ENCODE measurements at places on chromosomes 1 and 21.

GRCh38 chr1:21628798-21629393 is 40.3 kb downstream of the RAP1GAP start:
- DNase-seq = no peak

- peak; percentile 14 for DNase-seq
These were observed at the start of gene AGO4 for GRCh38 chr1:35807614-35808449. Gene AGO4 (plus strand): TSS chr1:35808016. CDS start chr1:35808417, 401 bp downstream.

DNA sequence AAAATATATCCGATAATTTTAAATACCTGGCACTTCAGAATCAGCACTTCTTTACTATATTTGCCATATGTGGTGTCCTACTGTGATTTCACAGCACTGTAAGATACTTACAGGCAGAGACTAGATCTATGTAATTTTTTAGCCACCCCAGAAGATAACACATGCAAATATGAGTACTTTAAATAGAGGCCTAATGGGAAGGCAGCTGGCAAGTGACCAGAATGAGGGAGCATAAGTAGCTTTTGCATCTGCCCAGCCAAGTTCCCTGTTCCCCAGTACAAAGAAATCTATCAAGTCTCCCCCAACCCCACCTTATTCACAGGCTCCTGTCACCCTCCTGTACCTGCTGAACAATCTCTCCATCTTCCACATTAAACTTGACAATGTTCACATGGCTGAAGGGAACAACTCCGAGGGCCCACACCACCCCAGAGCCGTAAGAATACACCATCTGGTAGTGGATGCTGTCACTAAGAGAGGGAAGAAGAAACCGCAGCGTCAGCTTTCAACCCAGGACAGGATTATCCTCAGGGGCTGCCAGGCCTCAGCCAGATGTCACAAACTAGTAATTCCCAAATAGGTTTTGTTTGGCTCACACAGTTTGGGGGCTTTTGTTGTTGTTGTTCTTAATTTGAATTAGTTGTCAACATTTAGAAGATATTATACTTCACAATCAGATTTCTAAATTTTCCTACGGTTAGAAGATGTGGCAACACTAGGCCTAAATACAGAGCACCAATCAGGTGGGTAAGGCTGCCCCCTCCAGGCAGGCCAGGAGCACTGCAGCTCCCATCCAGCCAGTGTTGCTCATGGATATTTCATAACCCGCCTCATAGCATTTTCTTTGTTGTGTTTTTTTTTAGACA is 10.4 kb downstream of the EMC1 start:
- DNase-seq = peak; percentile 60

- DNase-seq = no peak
These were observed 250.0 kb downstream of the FOXD2 start for GRCh38 chr1:47687631-47688460.

GRCh38 chr1:201795066-201795465 is 33.9 kb upstream of the IPO9 start:
- no peak for DNase-seq

- DNase-seq = no peak
These were observed 27.1 kb upstream of the ERO1B start for GRCh38 chr1:236308827-236309226.

DNA sequence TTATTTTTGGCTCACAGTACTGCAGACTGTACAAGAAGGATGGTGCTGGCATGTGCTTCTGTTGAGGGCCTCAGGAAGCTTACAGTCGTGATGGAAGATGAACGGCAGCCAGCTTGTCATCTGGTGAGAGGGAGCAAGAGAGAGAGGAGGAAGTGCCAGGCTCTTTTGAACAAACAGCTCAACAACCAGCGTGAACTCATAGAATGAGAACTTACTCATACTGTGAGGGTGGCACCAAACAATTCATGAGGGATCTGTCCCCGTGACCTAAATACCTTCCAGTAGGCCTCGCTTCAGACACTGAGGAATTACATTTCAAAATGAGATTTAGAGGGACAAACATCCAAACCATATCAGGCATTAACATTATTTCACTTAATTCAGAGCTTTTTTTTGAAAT is 84.7 kb downstream of the PKN2 start:
- DNase-seq = no peak

DNA sequence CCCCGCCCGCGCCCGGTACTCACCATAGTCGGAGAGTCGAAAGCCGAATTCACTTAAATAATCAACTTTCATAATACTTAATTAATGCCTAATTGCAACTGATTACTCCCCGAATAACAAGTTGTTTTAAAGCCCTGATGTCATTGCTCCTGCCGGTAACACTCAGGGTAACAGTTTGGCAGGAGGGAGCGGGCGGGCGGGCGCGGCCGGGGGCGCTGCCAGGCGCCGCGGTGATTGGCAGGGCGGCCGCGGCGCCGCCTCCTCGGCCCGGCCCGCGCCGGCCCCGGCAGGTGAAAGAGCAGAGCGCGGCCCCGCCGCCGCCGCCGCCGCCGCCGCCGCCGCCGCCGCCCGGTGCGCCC is 102.2 kb downstream of the CASZ1 start:
- DNase-seq = no peak

- no peak for DNase-seq
These were observed 1.7 kb downstream of the CLDN14 start for GRCh38 chr21:36478207-36478701.

DNA sequence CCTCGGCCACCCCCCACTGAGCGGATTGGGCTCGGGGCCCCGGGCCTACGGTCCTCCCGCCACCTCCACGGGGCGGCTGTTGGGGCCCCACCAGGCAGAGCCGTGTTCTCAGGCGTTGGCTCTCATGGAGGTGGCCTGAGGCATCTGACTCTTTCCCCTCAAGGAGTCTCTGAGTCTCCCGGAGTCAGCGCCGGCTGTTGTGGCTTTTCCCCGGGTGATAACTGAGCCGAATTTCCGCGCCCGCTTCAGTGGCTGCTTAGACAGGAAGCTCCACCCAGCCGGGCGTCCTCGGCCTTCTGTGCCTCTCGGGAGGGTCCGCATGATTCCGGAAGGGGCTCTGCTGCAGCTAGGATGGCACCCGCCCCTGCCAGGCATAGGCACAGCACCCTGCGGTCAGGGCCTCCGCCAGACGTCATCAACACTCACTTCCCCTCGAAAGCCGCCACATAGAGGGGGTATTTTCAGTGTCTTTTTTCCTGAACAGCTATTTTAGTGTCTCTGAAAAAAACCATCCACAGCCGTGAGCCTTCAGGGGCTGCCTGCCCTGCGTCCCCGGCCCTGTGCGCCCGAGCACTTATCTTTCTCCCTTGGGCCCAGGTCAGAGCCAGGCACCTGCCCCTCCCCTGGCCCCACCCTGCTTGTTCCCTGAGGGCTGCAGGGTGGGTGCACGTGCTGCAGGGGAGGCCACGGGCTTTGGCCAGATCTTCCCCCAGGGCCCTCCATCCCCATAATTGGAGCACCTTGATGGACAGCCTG is 72.9 kb downstream of the SKI start:
- peak; percentile 98 for DNase-seq

GRCh38 chr1:116572099-116572498 is 1.3 kb upstream of the CD58 start:
- DNase-seq = no peak

DNA sequence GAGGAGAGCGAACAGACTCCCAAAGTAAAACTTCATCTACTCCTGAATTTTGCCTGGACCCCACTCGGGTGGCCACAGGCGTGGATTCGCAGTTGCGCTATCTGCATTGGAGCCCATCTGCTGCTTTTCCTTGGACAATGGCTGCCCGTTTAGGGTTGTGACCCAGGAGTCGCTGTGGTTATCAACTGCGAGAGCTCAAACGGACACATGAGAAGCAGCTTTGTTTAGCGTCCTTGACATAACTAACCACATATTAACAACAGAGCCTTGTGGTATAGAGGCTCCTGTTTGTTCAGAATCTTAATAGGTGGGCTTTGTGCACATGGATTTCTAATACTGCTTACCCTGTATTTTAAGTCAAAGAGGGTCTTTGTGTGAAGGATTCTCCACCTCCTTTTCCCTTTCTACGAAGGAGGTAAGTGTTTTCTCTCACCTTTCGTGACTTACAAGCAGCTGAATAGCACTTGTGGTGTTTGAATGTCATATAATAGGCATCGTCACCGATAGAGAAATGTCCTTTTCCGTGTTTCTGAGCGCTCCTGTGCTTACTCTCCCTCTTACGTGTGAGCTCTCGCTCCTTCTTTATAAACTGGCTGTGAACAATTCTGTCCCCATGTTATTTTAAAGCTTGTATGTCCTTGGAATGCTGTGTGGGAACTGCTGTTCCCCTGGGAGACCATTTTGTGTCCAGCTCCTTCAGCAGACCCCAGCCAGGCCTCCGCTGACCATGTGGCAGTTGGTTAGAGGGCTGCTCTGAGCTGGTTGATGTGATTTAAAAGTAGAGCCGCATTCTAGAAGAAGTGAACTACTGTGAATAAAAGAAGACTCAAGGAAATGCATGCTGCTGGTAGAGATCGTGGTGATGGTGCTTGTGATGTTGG is 441.4 kb downstream of the RPS6KC1 start:
- DNase-seq = no peak

DNA sequence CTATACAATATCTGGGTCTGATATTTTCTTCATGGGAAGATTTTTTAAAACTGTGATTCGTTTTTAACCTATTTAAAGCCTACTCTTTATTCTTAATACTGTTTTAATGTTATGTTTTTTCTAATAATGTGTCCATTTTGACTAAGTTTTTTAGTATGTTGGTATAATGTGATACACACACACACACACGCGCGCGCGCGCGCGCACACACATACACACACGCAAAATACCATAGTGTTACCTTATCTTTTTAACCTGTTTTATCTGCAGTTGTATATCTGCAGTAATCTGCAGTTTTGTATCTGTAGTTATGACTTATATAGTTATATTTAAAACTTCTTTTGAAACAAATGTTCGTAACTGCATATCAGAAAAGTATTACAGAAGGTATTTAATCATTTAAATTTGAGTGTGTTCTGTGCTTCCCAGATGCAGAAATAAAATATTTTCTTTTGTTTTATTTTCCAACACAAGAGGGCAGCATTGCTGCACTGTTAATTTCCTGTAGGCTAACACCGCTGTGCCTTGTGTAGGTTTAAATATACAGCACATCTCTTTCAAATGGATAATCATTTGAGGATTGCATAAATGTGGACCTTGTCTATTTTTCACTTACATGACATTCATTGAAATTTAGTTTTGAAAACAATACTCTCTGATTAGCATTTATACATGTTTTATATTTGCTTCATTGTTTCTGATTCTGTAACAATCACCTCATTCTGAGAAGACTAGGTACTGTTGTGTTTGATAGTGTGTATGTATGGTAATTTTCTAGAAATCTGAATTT is 166.1 kb downstream of the PDE4B start:
- peak; percentile 49 for DNase-seq

DNA sequence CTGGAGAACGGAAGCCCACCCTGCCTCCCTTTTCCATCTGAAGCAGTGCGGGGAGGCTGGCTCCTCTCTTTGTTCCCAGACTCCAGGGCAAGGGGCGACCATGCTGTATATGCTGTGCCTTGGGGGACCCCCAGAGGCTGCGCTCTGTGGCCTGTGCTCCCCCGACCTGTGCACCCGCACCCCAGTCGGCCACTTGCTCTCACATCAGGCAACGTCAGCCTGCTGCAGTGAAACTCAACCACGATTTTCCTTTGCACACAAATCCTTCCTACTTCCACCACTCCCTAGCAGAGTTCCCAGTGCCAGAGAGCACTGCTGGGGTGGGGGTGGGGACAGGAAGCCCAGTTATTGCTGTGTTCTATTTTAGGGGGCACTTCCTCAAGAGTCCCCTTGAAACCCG is 52.5 kb downstream of the SIM2 start:
- no peak for DNase-seq

GRCh38 chr1:20312818-20313217 is 22.1 kb downstream of the VWA5B1 start:
- no peak for DNase-seq

DNA sequence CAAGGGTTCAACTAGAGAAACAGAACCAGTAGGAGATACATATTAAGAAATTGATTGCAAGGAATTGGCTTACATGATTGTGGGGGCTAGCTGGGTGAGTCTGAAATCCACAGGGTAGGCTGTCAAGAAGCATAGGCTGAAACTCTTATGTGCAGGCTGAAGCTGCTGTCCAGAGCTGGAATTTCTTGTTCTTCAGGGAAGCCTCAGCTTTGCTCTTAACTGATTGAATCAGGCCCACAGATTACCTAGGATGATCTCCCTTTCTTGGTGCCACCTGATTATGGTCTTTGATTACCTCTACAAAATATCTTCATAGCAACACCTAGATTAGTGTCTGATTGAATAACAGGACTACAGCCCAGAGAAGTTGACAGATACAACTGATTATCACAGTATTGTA is 22.5 kb upstream of the FRRS1 start:
- DNase-seq = no peak

- peak; percentile 54 for DNase-seq
These were observed at the start of gene NCAM2 for GRCh38 chr21:20997636-20998455. Gene NCAM2 (plus strand): TSS chr21:20998409.

- no peak for DNase-seq
These were observed 4.3 kb upstream of the LCE2B start for GRCh38 chr1:152681616-152682015.

DNA sequence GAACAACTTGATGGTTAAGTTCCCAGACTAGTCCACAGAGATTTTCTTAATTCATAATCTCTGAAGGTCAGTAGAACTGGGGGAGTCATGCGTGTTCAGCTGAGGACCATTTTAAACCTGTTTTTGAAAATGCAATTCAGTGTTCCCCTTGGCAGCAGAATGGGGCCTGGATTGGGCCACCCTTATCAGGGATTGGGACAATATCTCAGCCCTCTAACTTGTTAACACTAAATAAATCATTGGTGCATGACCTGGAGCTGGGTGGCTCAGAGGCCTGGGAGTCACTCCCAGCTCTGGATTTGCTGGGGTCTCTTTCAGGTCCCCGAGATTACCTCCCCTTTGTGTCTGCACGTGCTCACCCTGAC is 55.3 kb downstream of the MRPS6 start:
- no peak for DNase-seq

DNA sequence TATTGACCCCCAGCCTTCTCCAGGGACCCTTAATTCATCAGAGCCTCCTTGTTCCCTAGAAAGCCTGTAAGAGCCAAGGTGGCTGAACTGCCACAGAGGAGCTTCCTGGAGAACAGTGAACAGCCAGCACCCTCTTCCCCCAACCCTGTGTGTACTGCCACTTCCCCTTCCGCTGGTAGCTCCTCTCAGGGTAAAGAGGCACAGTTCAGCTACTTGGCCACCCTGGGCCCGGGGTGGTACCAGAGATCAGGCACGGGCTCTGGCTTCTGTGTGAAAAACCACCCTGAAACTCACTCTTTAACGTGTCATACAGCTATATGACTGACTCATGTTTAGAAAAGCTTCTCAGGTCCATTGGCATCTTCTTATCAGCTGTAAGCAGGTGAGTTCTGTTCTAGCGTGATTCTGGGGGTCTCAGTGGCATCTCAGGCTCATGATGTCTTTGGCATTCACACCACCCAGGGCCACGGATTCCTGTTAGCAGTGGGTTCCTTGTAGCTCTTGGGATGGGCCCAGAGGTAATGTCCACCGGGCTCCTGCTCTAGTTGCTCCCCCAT is 22.4 kb downstream of the ARMH1 start:
- peak; percentile 19 for DNase-seq

GRCh38 chr1:101137144-101138126 is 99.4 kb upstream of the S1PR1 start:
- no peak for DNase-seq

- DNase-seq = no peak
These were observed 86.5 kb upstream of the KCNJ15 start for GRCh38 chr21:38170283-38170682.

- DNase-seq = no peak
These were observed 22.1 kb downstream of the RIPPLY3 start for GRCh38 chr21:37028570-37028969.

- no peak for DNase-seq
These were observed 73.7 kb downstream of the LMO4 start for GRCh38 chr1:87402241-87403002.

Data from central memory CD4-positive, alpha-beta T cell (primary cell).